Posterior vena cava (tissue), 2 donors: ENCODE measurements at places on chromosomes 1 and 21. TPM values are rescaled to one million over a fixed set of nuclear protein-coding genes. Genes with fewer than 3 reads are reported as not detected.

Gene AADACL3
- not detected for total RNA-seq

GRCh38 chr1:221712198-221712684, 29.6 kb downstream of the DUSP10 start:
- DNase-seq, result no peak

GRCh38 chr1:60681095-60681860, 401.1 kb upstream of the NFIA start:
- no peak for DNase-seq

- peak; percentile 15 for DNase-seq
These were observed 5.5 kb upstream of the FOXO6 start for GRCh38 chr1:41355761-41356160.

Gene TLCD4
- 17.4 TPM for total RNA-seq

- DNase-seq, result no peak
These were observed 10.6 kb downstream of the PCNT start for GRCh38 chr21:46334351-46335140.

DNA sequence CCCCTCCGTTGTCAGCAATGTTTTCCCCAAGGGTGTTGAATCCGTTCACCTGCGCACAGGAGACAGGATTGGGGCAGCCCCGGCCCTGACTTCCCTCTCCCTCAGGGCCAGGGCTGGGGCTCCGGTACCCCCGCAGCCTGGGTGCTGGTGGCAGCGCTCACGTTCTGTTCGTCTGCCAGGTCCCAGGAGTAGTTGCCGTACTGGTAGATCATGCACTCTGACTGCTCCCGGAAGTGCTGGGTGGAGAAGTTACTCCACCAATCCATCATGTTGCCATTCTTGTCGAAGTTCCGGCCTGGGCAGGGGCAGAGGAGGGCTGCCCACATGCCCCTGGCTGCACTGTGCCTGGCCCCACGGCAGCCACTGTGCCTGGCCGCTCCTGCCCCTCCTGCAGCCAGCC, 6.1 kb downstream of the PRXL2B start:
- peak; percentile 74 for DNase-seq

- DNase-seq, result no peak
These were observed 70.8 kb upstream of the CLDN14 start for GRCh38 chr21:36550761-36551160.

Gene ZMYND12
- total RNA-seq, result not detected

- DNase-seq, result peak; percentile 41
These were observed 50.6 kb downstream of the TNFRSF8 start for GRCh38 chr1:12113433-12114339.

GRCh38 chr1:33032126-33032869, 4.4 kb downstream of the AK2 start:
- no peak for DNase-seq

DNA sequence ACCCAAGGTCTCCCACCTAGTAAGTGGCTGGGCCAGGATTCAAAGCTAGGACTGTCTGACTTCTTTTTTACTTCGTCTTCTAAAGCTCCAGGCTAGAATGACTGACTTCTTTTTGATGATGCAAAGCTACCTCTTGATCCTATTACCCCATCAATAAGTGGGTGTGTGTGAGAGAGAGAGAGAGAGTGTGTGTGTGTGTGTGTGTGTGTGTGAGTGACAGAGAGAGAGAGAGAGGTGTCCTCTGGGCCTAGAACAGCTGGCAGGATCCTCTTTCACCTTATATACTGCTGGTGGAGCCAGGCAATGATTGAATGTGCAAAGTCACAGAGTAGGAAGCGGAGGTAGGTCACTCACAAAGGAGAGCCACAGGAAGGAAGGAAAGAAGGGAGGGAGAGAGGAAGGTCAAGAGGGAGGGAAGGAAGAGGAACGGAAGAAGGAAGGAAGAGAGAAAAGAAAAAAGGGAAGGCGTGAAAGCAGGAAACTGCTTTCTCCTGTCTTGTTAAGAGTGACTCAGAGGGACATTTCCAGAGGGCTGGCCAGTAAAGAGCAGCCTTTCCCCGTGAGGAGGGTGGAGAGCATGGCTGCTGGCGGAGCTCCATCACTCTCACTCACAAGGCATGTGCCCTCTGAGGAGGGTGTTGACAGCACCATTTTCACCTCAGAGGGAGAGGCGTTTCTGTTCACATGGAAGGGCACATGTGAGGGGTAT, 68.9 kb downstream of the CDC7 start:
- DNase-seq, result peak; percentile 95

DNA sequence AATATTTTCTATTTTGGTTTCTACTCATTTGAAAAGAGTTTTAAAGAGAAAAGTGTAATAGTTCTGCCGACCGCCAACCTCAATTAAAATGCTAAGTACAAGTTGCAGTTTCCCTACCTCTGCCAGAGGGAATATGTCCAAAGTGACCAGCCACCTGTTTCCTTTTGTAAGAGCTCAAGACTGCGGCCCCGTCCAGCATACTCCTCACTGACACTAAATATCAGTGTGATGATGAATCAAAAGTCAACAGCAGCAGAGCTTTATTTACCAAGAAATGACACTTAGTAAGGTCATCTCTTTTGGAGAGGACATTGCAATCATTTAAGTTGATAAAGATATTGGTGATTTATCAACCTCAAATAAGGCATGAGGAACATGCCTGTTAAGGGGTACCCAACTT, 57.4 kb upstream of the NRIP1 start:
- DNase-seq, result no peak

Gene GCLM
- 16.8 TPM for total RNA-seq

GRCh38 chr1:34270181-34270580, 93.5 kb downstream of the C1orf94 start:
- DNase-seq, result no peak

Gene MCOLN3
- total RNA-seq, result 0.38 TPM

DNA sequence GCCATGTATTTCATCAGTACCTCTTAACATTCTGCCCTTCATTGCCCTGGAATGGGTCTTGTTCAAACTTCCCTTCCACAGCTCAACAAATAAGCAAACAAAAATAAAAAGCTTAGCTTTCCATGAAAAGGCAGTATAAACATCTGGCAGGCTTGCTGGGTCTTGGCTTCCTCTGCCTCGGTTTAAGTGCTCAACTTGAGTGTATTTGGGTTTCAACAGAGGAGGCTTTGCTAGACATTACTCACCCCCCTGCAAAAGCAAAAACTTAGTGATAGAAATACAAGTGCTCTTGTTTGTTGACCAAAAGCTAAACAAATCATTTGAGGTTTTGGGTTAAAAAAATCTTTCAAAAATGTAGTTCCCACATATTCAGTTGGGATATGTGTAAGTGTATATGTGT, 518.5 kb downstream of the PLPP3 start:
- no peak for DNase-seq

DNA sequence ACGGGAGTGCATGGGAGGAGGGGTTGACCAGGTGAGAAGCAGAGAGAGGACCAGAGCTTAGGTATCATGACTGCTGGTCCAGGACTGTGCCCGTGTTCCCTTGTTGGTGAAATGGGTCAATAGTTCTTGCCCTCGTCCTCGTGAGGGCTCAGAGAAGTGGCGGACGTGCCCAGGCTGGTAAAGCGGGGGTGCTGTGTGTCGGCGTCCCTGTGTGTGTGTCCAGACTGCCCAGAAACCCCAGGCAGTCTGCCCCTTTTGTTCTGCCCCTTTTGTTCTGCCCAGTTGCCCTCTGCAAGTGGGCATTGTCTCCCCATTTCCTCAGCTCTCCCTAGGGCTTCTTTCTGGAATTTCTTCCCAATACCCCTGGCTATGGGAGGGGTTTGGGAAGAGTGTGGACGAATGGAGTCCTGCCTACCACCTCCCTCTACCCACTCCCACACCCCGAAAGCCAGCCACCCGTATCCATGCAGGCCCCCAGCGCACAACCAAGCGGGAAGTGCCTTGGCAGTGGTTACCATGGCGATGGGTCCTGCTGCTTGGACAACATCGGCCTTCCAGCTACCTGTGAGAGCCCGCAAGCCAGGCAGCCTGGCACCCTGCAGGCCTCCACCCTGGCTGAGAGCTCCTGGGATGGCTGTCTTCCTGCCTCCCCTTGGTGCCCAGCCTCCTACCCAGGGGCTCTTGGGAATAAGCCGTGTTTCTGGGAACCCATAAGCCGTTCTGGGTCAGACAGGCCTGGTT, 34.7 kb downstream of the ACOT11 start:
- no peak for DNase-seq
